ENCODE measurements at places on chromosomes 2 and 18.

- no peak for DNase-seq
Measured at GRCh38 chr2:219576505-219577388, 4.6 kb downstream of the INHA start.

GRCh38 chr2:10028988-10029874, 14.1 kb upstream of the KLF11 start:
- DNase-seq = no peak

DNA sequence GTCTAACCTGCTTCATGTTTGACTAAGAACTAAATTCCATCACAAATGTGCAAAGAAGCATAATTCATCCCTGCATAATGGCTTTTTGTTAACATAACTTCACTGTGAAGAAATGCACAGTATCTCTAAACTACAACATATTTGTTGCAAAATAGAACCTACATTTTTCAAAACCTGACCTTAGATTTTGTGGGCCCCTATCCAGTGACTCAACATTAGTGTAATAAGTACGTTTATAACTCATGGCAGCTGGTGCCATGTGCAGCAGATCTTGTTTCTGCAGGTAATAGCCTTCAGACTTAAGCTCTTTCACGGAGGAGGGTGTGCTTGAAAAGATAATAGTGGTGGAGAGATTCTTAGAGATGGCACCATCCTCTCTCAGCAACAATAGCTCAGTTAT, 28.6 kb upstream of the VWC2L start:
- no peak for DNase-seq

GRCh38 chr2:101714118-101714517, 16.6 kb downstream of the MAP4K4 start:
- no peak for DNase-seq

DNA sequence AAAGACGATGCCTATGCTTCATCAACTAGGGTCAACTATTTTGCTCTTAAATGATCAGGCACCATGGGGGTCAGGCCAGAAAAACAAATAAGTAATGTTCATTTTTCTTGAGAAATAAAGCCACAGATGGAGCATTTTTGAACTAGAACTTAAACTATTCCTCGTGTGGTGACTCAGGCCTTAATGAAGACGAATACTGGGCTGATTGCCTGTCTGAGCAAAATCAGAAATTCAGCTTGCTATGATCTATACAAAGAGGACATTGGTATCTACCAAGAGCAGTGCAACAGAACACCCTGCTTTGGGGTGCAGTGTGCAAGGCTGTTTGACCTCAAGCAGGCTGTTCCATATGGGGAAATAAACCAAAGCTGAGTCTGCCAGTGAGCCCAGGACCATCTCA, 176.0 kb downstream of the NRP2 start:
- DNase-seq = no peak

DNA sequence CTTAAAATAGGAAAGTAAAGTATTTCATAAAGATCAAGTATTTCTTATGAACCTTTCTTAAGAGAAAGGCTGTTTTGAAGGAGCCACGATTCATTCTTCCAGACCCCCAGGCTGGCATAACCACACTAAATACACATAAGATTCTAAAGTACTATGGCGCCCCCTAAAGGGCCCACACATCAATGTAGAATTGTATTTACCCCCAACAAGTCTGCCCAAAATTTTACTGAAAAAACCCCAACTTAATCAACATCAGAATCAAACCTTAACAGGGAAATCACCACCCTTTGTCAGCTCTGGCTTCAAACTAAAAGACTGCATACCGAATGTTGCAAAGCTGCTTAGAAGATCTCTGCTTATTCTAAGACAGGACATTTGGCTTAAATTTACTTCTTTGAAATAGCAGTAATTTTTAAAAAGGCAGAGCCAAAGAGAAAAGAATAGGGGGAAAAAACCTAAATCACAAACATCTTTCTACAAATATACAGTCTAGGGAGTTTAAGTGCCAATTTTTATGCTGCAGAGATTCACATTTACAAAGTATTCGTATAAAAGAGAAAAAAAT, 20.4 kb upstream of the BCL2 start:
- peak; percentile 21 for DNase-seq

DNA sequence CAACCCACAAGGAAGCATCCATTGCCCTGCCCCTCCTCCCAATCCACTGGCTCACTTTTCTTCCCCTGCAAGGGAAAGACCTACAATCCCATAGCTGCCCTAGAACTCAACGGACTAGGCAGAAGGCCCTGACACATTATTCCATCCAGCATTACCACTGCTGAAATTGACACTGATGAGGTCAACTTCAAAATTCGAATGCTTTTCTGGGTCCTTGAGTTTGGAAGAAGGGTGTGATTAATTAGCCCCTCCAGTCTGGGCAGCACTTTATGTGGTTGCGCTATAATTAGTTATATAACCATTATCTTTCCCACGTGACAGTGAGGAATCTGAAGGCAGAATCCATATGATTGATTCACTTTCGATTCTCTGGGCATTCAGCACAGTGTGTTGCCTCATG, 55.7 kb downstream of the EVA1A start:
- DNase-seq = no peak

DNA sequence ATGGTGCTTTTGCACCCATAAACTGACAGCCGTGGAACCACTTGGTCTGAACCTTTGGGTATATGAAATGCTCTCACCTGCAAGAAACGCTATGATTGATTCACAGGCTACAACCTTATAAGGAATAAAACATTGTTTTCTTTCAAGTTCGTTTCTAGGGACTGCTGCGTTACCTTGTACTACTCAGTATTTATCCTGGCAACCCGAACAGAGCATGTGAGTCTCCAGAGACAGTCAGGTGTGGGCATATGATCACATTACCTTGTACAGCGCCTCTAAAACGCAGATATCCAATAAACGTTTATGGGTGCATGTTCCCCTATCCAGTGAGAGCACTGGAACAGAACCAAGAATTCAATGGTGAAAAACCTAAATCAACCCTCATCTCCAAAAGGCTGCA, 1.7 kb downstream of the CCBE1 start:
- no peak for DNase-seq

GRCh38 chr18:45998244-45998643, 31.1 kb upstream of the EPG5 start:
- no peak for DNase-seq

GRCh38 chr2:9570182-9571060, 14.8 kb upstream of the ADAM17 start:
- no peak for DNase-seq
